ENCODE measurements at places on chromosomes 5 and 9.

- DNase-seq: peak; percentile 79
These were observed 780 bp downstream of the RNU6ATAC start for GRCh38 chr9:134163371-134164196.

DNA sequence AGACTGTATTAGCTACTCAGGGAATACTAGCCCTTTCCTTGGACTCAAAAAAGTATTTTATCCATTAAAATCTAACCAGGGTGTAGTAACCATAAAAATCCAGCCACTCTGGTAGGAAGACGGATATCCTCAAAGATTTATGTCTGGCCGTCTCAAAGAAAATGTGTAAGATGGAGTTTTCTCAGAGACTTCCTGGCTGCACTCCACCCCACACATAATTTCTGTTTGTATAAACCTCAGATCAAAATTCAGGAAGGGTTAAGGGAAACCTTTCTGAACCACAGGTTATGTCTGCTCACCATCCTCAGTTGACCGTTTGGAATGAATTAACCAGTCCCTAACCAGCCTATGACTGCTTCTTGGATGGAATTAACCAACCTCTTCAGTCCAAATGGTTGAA, 13.8 kb upstream of the SMIM23 start:
- DNase-seq: no peak

GRCh38 chr5:147966829-147967228, 60.5 kb upstream of the C5orf46 start:
- DNase-seq: no peak

DNA sequence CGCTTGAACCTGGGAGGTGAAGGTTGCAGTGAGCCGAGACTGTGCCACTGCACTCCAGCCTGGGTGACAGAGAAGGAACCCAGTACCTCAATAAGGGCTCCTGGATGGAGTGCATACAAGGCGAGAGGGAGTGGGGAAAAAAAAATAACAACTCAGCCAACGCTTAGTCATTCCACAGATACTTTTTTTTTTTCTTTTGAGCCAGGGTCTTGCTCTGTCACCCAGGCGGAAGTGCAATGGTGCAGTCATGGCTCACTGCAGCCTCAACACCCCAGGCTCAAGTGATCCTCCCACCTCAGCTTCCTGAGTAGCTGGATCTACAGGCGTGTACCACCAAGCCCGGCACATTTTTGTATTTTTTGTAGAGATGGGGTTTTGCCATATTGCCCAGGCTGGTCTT, 59.5 kb upstream of the GGTA1 start:
- no peak for DNase-seq

- no peak for DNase-seq
These were observed 90.6 kb downstream of the NLN start for GRCh38 chr5:65812648-65813047.

DNA sequence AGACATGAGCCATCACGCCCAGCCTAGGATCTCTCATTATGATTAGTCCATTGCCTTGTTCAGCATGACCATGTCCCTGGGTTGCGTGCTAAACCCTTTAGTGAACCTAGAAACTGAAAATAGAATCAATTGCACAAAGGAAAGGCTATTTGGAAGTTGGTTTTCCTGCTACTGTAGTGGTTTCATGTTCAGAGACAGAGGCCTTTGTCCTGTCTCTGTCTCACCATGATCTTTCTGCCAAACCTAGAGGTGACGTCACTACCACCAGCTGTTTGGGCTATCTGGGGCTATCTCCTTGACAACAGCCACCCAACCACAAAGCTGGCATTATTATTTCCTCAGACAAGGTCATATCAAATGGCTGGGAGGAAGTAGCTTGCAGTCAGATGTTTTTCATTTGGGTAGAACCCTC, 4.0 kb upstream of the CDK5RAP2 start:
- peak; percentile 96 for DNase-seq

DNA sequence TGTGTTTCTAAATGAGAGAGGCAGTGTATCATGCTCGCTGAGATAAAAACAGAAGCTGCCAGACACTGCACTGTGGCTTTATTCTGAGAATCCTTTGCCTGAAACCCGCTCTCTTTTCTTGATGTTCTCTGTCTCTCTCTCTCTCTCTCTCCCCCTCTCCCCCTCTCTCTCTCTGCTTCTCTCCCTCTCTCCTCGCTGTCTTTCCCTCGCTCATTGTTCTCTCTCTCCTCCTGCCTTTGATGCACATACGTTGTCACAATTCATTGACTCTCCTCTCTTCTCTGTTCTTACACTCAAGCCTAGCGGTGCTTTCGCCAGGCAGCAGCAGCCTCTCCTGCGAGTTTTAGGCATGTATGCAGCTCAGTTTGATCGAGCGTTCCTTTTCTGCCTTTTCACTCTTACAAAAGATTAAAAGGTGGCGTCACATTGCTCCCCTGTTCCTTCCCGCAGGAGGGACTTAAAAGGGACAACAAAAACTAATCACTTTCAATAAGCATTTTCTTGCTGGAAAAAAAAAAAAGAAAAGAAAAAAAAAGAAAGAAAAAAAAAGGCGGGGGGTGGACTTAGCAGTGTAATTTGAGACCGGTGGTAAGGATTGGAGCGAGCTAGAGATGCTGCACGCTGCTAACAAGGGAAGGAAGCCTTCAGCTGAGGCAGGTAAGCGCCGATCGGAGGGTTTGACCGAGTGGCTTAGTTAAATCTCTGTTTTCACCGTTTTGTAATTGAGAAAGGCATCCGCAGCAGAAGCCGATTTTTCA, 717.9 kb upstream of the WWC1 start:
- DNase-seq: no peak

DNA sequence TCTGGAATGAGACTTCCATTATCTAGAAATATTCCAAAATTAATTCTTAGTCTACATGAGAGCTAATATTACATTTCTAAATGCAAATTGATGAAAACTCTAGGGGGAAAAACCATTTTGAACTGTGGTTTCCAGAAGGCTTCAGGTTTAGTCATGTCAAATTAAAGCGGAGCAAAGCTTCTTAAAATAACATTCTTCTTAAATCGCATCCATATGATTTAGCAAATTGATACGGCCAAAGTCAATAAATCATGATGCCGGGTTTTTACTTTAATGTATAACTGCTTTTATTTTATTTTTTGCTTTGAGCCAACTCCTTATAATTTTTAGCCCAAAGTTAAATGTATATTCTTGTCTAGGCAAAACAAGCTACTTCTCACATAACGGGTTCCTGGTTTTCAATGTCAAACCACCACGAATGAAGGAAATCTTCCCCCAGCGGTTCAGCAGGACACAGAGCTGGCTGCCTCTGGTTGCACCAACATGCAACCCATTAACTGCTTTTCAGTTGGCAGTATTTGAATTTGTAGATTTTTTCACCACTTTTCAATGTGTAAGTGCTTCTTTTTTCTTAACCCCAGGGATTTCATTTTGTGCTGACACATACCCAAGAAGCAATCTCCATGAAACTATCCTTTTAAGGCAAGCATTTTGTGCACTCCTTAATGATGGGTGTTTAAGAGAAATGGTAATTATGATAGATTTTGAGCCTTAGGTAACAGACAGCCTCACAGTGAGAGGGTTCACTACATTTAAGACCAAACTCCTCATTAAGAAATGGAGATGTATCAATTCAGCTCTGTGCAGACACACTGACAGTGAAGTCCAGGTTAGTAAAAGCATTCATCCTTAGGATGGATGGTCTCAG, 35.5 kb downstream of the EFNA5 start:
- no peak for DNase-seq

DNA sequence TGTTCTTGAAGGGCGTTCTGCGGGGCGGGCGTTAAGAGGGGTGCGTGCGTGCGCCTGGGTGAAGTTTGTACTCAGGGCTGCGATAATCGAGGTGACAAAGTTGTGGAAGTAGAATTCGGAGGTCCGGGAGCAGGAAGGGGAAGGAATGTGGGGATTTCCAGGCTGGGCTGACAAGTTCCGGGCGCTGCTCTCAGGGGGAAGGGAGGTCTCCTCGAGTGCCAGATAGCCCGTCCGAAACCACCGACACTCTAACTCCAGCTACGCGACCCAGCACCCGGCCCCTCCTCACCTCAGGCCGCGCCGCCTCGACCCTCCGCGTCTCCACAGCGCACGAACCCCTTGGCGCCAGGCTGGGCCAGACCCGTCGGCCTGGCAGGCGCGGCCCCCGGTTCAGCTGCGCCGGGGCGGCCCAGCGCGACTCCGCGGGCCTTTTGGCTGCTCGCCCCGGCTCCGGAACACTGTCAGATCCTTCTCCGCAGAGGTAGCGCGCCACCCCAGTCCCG, at the start of gene IL6ST:
IL6ST (minus strand) TSS at position 469 of the 503 bp plus-strand sequence. CDS start 18,685 bp downstream, outside the sequence.
- peak; percentile 56 for DNase-seq

DNA sequence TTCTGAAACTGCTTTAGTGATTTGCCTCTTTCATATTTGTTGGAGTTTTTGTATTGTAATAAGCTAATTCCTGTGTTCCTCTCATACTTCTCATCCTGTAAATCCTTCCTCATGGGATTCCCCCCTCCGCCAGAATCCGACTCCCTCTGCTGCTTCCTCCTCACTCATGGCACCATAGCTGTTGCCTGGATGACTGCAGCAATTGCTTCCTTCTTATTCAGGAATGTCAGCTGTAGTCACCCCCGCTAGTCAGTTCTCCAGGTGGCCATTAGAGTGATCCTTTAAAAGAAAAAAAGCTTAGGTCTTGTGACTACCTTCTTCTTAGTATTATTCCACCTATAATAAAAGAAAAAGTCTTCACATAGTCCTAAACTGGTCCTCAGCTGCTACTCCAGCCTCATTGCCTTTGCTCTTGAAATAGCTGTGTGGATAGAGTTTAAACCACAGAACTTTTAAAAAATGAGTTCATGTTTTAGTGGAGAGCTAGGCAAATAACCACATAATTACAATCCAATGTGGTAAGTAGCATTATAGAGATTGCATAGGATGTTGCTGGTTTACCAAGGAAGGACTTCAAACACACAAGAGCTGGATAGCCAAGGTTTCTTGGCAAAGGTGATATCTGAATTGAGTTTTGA, 227.3 kb downstream of the KDM4C start:
- no peak for DNase-seq

- DNase-seq: no peak
These were observed 192.9 kb downstream of the EPB41L4A start for GRCh38 chr5:112226215-112226614.
